ENCODE measurements at places on chromosomes 13 and 19.

GRCh38 chr19:29421196-29421545 lies 104.6 kb upstream of the VSTM2B start:
- DNase-seq: no peak

GRCh38 chr13:111114362-111115060 lies 599 bp upstream of the ARHGEF7 start:
- peak; percentile 15 for DNase-seq

- DNase-seq: no peak
Observed at GRCh38 chr13:109468123-109468522, 318.3 kb downstream of the IRS2 start.

DNA sequence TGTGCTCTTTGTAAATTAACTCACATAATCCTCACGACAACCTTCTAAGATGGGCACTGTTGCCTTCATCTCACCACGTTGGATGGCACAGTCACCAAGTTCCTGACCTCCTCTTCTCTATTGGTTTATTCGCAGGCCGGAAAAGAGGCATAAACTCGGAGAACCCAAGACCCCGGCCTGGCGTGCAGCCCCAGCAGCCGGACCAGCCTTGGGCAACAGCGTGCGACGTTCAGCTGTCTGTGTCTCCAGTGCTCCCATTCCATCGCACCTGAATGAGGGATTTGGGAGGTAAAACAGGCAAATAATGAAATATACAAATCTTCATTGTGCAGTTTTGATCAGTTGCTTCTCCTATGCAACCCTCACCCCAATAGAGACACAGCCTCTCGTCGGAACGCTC lies 34.5 kb upstream of the GAS6 start:
- DNase-seq: no peak

DNA sequence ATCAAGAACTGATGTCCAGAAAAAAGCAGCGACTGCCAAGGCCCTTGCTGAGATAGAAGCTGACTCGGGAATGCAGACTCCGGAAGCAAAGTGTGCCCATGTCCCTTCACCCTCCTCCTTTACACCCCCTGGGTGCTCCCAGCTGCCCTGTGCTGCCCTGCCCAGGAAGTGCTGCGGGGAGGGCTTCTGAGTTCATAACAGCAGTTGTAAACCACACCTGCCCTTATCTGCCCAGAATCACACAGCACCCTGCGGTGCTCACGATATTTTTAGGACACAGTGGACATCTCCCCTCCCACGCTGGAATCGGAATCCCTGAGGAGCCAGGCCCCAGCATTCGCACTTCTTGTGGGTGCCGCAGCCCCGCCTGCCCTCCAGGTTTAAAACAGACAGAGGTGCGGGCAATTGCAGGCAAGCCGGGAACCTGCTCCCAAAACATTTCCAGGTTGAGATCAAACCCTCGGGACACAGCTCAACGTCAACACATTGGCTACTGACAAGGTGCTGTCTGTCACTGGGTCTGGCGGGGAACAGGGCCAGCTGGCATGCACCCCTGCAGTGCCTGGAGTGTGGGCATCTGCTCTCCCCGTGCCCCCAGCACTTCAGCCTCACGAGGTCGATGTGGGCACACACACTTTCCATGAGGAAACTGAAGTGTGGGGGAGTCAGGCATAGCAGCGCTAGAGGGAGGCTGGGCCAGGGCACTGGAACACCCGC lies 36.8 kb downstream of the RAB20 start:
- no peak for DNase-seq

GRCh38 chr13:112055036-112055914 lies 11.7 kb upstream of the SOX1 start:
- no peak for DNase-seq

- DNase-seq: no peak
Observed at GRCh38 chr13:100398360-100398759, 190.2 kb downstream of the GGACT start.

DNA sequence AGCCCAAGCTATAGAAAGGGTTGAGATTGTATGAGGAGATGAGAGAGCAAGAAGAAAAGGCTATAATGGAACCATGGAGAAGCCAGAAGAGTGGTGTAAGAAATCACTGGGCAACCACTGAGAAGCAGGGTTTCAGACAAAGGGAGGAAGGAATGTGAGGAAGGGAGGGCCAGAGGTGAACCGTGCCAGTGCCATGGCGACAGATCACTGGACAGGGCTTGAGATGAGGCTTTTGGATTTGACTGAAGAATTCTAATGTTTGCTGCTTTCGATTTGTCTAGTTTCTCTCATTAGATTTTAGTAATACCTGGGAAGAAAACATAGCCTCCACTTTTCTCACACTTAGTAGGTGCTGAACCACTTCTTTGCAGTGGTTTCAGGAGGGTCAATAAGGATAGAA lies 6.3 kb upstream of the GPR183 start:
- DNase-seq: no peak

GRCh38 chr19:45638930-45639729 lies at the start of gene EML2:
Gene EML2 (minus strand): TSS chr19:45639397. CDS start chr19:45639376, 21 bp downstream.
- peak; percentile 43 for DNase-seq

- DNase-seq: no peak
Observed at GRCh38 chr13:109271555-109272541, 514.5 kb downstream of the IRS2 start.

- no peak for DNase-seq
Observed at GRCh38 chr13:44808185-44808584, 181.1 kb downstream of the NUFIP1 start.

- DNase-seq: no peak
Observed at GRCh38 chr13:102461302-102461701, 59.5 kb upstream of the FGF14 start.

- no peak for DNase-seq
Observed at GRCh38 chr19:19749908-19750841, 17.3 kb upstream of the ZNF14 start.

DNA sequence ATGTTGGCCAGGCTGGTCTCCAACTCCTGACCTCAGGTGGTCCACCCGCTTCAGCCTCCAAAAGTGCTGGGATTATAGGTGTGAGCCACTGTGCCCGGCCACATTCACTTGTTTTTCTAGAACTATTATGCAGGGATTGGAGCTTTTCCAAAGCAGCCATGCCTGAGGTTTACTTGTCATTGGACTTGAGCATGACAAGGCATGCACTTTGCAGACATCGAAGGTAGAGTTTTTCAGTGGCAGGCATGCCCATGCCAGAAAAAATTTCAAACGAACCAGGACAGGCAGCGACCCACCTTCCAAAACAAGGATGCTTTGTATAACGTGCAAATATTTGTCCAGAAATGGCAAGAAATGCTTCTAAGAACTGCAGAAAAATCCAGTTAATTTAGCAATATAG lies 17.7 kb downstream of the PNMA8A start:
- no peak for DNase-seq

- DNase-seq: peak; percentile 79
Observed at GRCh38 chr13:113758651-113759524, at the start of gene TMEM255B. Gene TMEM255B (plus strand): TSS chr13:113759226. CDS start chr13:113759270, 44 bp downstream.

DNA sequence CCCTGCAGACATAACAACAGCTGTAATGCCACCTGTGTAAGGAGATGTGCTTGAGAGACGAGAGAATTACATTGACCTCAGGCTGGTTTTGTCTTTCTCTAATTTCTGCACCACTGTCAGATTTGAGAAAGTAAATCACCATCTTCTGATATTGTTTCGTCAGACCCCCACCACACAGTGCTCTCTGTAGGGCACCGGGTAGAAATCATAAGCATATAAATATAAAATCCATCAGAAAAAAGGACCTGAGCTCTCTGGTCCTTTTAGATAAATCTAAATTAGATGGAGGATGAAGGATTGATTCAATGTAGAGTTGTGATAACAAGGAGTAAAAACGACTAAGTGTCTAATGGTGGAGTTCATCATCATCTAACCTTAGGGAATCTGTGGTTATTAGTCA lies 1981.0 kb upstream of the PRR20A start:
- no peak for DNase-seq

GRCh38 chr19:14305706-14306105 lies 75.5 kb upstream of the ADGRE5 start:
- DNase-seq: no peak

GRCh38 chr19:55232986-55233385 lies 4.4 kb upstream of the TMEM86B start:
- no peak for DNase-seq

- peak; percentile 97 for DNase-seq
Observed at GRCh38 chr19:35959040-35959967, 23.1 kb downstream of the LRFN3 start.

DNA sequence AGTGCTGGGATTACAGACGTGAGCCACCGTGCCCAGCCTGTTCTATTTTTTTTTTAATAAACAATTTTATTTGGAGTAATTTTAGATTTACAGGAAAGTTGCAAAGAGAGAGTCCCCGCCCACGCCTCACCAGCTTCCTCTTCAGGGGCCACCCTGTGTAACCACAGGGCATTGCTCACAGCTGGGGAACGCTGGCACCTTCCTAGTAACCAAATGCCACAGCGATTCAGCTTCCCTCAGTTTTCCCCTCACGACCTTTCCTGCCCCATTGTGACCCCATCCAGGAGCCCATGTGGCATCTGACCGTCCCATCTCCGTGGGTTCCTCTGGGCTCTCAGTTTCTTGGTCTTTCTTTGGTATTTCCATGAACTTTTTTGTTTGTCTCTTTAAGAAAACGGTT lies 83.9 kb downstream of the GNG7 start:
- DNase-seq: peak; percentile 88

- no peak for DNase-seq
Observed at GRCh38 chr19:33514885-33515551, 6.6 kb downstream of the PEPD start.

DNA sequence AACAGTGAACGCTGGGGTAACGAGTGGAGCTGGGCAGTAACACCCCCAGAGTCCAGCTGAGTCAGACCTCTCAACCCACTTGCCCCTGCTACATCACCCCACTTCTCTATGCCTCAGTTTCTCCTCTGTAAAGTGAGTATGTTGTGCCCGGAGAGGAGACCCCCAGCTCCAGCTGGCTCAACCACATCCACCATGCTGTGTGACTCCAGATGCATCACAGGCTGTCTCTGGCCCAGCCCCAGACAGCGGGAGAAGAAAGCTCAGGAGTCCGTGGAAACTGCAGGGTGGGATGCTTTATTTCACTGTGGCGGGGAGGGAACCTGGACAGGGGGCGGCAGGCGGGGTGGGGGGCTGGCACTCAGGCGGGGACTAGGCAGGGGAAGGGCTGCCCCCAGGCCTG lies 9.6 kb upstream of the ELL start:
- DNase-seq: no peak

- no peak for DNase-seq
Observed at GRCh38 chr13:46079770-46080169, 25.1 kb downstream of the CPB2 start.

- no peak for DNase-seq
Observed at GRCh38 chr13:45784755-45785675, 66.5 kb downstream of the SIAH3 start.

- no peak for DNase-seq
Observed at GRCh38 chr19:47097396-47098201, 16.0 kb downstream of the ZC3H4 start.

GRCh38 chr19:43078311-43078710 lies 4.2 kb downstream of the PSG2 start:
- DNase-seq: no peak

DNA sequence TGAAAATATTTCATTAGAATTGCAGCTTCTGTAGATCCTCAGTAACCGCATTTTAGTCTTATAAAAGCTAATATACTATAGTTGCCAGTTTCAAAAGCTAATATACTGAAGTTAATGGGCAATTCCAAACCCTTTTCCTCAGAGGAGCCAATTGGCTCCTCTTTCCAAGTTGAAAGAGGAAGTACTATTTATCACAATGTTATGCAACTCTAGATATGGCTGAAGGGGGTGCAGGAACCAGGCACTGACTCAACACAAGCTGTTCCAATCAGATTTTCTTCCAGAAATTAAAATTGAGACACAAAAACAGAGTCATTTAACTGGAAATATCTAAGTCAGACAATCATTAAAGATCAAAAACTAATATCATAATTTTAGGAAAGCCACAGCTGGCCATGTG lies 258.9 kb downstream of the PCDH20 start:
- no peak for DNase-seq

DNA sequence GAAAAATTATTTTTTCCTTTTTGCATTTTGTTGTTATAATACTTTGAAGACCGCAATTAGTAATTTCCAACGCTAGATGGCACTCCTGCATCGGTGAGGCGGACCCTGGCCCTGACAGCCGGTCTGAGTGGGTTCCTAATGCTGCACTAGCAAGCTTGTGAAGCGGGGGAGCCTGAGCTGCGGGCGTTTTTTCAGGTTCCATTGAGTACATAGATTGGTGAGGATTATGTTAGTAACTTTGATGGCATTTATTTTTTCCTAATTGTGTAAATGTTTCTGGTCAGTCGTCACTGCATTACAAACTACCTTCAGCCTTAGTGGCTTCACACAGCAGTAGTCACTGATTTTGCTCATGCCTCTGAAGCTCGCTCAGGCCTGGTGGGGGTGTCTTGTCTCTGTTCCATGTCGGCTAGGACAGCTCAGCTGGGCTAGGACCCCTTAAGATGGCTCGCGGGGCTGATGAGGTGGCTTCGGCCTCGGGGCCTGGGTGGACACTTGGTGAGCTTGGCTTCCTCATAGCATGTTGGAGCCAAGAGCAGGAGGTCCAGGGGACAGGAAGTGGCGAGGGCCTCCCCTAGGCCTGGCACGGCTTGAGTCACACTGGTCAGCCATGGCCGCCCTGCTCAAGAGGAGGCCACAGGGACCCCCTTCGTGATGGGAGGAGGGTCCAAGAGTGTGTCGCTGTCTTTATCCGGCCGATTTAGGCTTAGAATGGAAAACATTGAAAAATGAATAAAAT lies 25.0 kb downstream of the ERCC5 start:
- DNase-seq: peak; percentile 30

GRCh38 chr19:43755256-43755801 lies 567 bp upstream of the SMG9 start:
- DNase-seq: peak; percentile 77

GRCh38 chr19:49802836-49803528 lies 10.1 kb downstream of the FUZ start:
- no peak for DNase-seq

DNA sequence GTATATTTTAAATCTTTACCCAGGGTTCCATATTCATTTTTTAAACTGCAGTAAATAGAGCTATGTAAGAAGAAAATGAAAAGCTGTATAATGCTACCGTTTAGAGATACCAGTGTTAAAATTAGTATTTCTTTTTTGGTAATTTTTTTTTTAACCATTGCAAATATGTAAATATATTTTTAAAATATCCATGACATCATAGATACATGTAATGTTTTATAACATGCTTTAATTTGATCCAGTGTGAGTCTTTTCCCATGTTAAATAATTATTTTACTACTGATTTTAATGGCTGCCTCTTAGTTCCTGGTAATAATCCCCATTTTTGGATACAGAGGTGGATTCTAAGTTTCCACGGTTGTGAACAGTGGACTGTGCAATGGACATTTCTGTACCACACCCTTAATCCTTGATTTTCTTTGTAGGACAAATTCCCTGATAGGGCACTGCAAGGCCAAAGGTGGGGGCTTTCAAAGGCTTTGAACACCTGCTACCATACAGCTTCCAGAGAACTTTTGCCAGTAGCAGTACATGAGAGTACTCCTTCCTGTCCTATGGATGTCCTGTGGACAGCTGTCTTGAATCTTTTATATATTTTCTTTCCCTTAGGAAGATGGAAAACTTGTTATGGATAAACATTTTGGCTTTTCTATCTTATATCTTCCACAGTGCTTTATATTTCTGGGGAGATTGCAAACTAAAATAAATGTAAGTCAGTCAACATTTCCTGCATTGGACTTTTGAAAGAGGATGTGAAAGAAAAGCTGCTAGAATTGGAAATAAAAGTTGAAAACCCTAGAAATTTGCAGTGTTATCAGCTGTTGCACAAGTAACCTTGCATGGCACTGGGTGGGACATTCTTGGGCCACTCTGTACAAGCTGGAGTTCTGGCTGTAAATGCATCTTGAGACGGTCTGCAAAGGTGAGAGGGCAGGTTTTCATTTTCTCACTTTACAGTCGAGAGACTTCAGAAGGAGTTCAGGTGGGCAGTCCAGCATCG lies 46.8 kb downstream of the ARHGEF7 start:
- no peak for DNase-seq

- no peak for DNase-seq
Observed at GRCh38 chr13:76339649-76340048, 546.6 kb downstream of the KCTD12 start.

Data from stimulated activated CD4-positive, alpha-beta T cell treated with anti-CD3 and anti-CD28 coated beads, Interleukin-4, amount 100 ng/mL, for 4 hours (primary cell).